ENCODE measurements at places on chromosomes 12 and 14.

GRCh38 chr14:24368562-24369252 is 723 bp downstream of the NFATC4 start:
- no peak for DNase-seq

DNA sequence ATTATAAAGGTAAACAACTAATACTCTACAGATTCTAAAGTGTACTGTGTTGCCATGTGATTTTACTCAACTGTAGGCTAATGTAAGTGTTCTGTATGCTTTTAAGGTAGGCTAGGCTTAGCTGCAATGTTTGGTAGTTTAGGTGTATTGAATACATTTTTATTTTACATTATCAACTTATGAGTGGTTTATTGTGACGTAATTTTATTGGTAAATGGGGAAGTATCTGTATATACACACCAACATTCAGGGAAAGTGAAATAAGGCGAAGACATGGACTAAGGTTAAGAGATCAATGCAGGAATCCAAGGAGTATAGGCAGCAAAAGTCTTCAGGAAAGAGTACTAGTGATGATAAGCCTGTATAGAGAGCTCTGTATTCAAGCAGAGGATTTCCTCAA is 365.8 kb upstream of the MGAT4C start:
- DNase-seq, result no peak

DNA sequence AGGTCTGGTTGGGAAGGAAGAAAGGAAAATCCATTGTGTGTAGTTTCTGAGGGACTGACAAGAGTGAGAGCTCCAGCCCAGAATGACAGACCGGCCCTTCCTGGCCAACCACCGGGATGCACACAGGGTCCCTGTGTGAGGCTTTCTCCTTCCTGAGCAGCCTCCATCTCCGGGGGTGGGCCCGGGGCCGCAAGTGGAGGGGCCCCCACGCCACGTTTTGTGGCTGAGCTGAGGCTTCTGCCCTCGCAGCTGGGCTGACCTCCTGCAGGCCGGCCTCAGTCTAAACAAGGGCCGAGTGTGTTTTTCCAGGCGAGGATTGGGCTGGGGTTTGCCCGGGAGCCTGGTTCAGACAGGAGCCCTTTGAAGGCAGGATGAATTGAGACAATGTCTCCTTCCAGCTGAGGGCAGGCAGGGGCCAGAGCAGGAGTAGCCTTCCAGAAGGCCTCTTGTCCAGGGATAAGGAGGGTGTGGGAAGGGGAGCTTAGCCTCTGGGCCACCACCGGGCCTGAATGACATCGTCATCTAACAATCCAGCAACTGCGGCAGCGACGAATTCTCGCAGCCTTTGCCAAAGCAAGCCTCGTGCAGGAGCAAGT is 96.5 kb upstream of the NCOR2 start:
- DNase-seq, result no peak

DNA sequence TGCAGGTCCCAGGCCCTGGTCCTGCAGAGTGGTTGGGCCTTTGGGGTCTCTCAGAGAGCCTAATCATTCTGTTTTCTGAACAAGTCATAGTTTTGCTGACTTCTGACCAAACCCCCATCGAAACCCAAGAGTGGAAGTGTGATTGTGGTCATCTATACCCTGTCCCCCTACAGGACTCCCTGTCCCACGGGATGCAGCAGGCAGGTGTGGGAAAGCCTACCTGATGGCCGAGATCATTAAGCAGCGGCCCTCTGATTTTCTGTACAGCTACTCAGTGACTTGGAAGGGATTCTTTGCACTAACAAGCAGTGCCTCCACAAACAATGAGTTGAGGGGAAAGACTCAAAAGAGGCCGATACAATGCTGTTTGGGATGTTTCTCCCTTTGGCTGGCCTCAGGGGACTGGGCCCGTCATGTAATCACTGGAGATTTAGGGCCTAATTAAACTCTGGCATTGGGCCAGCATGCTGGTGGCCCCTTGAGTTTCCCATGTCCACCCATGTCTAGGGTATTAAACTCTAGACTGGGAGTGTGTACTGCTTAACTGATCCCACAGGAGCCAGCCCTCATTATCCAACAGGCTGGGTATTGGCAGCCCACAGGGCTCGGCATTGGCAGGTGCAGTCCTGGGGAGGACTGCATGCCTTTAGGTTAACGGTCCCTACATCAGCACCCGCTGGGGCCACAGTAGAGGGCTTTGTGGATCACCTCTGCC is 192.8 kb downstream of the ZFP36L1 start:
- no peak for DNase-seq

GRCh38 chr14:54652605-54653052 is 85.7 kb downstream of the SAMD4A start:
- no peak for DNase-seq

- DNase-seq, result no peak
These were observed 4.5 kb upstream of the LTBP2 start for GRCh38 chr14:74616507-74616906.

- DNase-seq, result no peak
These were observed 122.1 kb downstream of the PRKD1 start for GRCh38 chr14:29805415-29806123.

DNA sequence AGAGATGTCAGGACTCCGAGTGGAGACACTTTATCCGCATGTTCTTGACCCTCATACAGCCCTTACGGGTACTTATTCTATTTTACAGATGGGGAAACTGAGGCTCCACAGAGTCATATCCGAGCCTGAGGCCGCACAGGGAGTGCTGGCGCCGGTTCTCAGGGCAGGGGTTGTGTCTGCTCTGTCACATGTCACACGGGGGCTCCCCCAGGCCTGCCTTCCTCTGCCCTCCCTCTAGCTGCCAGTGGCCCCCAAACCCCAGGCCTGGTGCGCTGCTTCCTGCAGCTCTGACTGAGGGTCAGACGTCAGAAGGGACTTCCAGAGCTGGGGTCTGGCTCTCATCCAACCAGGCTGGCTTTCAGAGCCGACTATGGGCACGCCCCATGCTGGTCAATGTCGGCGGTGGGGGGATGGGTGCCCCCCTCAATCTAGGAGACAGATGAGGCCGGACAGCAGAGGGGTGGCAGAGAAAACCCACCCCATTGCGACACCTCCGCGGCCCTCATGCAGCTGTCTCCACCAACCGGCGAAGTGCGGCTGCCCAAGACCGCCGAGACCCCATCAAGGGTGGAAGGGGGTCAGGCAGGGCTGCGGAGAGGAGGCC is 811 bp upstream of the INF2 start:
- DNase-seq, result no peak

DNA sequence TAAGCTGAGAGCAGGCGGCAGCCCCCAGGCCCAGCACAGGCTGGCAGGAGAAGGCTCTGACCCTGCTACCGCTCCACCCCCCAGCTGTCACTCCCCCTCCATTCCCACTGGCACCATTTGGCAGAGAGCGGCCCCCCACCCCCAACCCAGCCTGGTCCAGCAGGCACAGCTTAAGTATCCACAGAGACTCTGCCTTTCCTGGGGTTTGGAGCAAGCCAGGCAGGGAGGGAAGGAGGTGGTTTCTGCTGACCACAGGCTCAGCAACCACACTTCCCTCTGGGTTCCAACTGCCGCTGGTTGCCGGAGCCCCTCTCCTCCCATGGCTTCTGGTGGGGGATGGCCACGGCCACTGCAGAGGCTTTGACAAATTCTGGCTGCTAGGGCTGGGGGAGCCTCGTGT is 30.5 kb upstream of the CCND2 start:
- DNase-seq, result no peak

DNA sequence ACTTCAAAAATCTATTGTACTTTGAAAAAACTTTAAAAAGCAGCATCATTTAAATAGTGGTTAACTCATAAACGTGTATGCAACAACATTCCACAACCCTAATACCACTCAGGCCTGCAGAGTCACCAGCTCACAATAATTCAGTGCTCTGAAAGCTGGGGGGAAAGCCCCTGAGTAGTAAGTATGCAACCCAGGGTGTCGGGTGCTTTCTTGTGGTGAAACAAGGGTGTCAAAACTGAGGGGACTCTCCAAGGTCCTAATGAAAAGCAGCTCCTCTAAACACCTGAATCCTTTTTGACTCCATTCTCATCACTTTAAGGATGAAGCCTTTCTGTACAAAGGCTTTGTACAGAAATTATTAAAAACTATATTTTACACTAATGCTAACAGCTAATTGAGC is 33.7 kb downstream of the FGFR1OP2 start:
- DNase-seq, result peak; percentile 24

DNA sequence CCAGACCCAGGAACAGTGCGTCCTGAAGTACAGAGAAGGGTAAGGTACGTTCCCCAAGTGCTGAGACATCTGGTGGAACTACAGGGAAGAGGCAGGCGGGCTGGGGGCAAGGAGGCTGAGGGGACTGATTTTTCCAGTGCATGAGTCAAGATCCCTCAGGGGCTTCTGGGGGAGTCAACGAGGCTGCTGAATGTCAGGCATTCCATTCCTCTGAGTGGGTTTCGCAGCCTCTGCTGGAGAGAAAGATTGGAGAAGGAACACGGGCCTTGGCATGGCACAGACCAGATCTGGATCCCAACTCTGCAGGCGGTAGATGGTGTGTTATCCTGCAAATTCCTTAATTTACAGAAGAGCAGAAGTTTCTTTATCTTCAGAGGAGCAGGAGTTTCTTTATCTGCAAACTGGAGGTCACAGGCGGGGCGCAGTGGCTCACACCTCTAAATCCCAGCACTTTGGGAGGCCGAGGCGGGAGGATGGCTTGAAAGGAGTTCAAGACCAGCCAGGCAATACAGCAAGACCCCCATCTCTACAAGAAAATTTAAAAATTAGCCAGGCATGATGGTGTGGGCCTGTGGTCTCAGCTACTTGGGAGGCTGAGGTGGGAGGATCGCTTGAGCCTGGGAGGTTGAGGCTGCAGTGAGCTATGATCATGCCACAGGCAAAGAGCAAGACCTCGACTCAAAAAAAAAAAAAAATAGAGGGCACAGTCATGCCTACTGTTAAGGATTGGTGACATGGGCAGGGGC is 132.6 kb upstream of the MAP1LC3B2 start:
- DNase-seq, result no peak

DNA sequence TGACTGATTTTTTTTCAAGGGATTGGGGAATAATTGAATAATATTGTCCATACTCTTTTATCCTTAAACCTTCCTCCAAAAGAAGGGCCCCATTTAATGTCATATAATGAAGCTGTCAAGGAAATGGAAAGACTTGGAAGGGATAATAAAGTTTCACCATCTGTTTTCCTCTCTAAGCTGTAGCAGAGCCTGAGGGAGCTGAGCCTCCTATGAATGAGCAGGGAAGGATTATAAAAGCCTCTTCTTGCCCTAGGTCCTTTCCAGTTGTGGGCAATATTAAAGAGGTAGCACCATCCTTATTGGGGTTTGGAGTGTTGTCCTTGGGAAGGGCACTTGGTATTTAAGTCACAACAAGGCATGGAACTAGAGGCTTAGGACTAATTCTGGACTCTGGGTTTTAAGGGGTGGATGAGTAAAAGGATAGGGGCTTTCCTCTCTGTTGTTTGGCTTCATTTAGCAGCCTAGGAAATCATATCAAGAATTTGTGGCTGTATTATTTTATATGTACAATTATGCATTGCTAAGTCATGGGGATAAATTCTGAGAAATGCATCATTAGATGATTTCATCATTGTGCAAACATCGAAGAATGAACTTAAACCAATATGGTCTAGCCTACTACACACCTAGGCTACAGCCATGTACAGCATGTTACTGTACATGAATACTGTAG is 408.5 kb upstream of the DCN start:
- DNase-seq, result no peak

GRCh38 chr12:29730481-29730880 is 53.3 kb downstream of the TMTC1 start:
- no peak for DNase-seq

- DNase-seq, result no peak
These were observed 116.8 kb downstream of the NELL2 start for GRCh38 chr12:44759289-44759688.

GRCh38 chr12:124898200-124898922 is 16.1 kb downstream of the UBC start:
- DNase-seq, result peak; percentile 43

DNA sequence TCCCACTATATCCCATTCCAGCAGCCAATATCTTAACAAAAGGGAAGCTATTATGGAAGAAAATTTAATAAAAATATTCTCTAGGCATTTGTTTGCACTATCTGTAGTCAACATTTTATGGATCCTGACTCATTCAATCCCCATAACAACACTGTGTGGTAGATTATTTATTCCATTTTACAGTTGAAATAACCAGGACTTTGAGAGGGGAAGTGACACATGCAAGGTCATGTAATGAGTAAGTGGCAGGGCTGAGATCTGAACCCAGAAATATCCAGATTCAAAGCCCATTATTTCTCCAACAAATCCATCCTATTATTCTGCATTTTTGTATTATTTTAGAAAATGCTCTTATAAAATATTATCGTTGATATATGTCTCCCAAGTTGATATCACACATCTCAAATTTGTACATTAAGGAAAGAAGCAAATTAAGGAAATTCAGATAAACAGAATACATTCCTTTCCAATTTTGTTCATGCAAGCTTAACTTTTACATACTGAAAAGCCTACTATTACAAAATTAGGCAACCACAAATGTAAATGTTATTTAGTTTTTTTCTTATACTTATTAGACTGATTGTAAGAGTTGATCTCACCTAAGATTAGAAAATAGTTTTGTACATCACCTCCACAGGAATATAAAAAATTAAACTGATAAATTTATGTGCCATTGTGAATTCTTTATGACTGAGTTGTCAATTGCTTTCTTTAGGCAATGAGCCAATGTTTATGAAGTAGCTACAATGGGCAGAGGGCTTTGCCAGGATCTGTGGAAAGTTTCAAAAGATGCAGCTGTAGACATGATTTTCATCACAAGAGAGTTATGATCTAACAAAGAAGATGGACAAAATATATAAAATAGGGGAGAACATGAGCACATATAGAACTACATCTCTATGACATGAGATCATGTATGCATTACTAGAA is 55.1 kb upstream of the E2F7 start:
- DNase-seq, result no peak

- DNase-seq, result no peak
These were observed 49.6 kb downstream of the BMAL2 start for GRCh38 chr12:27382171-27382795.

GRCh38 chr12:19946550-19946949 is 421.8 kb upstream of the PDE3A start:
- DNase-seq, result no peak

DNA sequence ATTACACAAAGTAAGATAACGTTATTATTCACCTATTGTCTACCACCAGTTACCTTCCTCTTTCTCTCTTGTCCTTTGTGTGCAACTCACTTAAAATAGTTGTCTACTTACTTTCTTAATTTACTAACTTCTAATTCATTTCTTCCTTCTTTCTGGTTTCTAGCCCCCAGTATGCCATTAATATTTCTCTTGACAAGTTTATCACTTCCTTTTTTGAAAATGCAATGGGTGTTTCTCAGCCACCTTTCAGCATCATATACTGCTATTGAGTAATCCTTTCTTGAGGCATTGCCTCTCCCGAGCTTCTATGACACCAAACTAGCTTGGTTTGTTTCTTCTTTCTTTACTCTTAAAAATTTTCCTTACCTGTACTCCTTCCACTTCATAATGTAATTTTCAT is 633.6 kb downstream of the TMTC2 start:
- no peak for DNase-seq

GRCh38 chr12:2750185-2750584 is 44.6 kb upstream of the FKBP4 start:
- no peak for DNase-seq

GRCh38 chr12:104710940-104711689 is 247.0 kb downstream of the SLC41A2 start:
- DNase-seq, result no peak

GRCh38 chr12:101781834-101782233 is 42.6 kb upstream of the SYCP3 start:
- no peak for DNase-seq

All from activated CD4-positive, alpha-beta T cell treated with anti-CD3 and anti-CD28 coated beads for 1 hour (primary cell).